ENCODE measurements at places on chromosomes 1 and 21. TPM values are rescaled to one million over a fixed set of nuclear protein-coding genes. Genes with fewer than 3 reads are reported as not detected.

DNA sequence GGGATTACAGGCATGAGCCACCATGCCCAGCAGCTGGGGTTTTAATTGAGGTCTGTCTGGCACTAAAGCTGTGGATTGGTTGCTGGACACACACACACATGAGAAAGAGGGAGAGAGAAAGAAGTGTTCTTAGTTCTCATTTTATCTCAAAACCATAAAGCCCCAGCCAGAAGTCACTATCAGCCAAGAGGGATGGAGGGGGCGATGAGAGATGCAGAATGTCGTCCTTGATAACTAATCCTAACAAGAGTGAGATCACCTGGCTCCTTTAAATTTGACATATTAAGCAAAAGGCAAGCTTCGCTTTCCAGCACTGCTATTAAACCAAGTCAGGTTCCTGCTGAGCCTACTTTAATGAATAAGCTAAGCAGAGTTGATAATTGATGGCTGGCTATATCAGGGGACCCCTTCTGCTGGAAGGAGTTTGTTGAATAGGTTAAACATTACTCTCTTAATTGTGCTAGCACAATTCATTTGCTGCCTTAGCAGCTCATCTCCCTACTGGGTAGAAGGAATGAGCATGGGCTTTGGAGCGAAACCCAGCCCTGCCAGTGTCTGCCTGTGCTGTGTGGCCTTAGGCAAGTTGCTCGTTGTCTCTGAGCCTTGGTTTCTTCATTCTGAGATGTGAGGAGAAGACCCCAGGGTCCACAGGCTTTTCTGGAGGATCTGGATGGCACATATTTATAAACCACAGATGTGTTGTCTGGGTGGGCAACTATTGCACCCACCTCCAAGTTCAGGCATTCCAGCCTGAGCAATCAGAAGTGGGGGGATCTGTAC, 50.8 kb downstream of the ALPL start:
- DNase-seq, result no peak

ASPM gene
- total RNA-seq, result 73.0 TPM

DNA sequence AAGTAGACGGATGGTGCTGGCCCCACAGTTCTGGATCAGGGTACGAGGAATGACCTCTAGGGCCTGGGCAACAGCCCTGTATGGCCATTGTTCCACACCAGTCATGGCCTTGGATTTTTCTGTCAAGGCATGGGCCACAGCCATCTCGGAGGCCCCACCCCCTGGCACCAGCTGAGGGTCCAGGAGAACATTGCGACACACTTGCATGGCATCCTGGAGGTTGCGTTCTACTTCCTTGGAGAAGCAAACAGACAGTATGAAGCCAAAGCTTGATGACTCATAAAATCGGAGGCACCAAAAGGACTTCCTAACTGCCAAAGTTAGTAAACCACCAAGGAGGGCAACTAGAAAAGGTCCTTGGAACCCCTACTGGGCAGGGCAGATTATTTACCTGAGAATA, 11.9 kb upstream of the VHLL start:
- DNase-seq, result no peak

- no peak for DNase-seq
Observed at GRCh38 chr1:85609976-85610375, 29.4 kb downstream of the CCN1 start.

DNA sequence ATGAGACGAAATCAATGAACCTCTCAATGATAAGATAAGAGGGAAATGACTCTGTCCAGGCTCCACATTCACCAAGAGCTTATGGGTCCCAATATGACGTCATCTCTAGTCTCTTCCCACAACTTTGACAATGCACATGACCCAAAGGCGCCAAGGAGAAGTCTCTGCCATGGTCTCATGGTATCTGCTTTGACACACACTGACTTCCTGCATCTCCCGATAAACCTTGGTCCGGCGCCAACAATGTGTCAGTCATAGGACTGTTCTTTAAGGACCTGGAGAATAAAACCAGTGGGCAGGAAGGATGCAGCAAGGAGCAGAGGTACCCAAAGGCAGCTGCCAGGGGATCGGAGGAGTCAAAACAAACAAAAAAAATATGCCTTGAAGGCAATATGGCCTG, 46.9 kb upstream of the TMEM51 start:
- no peak for DNase-seq
